Natural killer cell (primary cell): ENCODE measurements at places on chromosomes 7 and 10. TPM values are rescaled to one million over a fixed set of nuclear protein-coding genes. Genes with fewer than 3 reads are reported as not detected.

The HTR5A gene
- not detected for total RNA-seq

The KAZALD1 gene
- total RNA-seq: 0.49 TPM

The ZNF394 gene
- 215 TPM for total RNA-seq

The FRG2B gene
- not detected for total RNA-seq

The CDNF gene
- total RNA-seq: 1.8 TPM

The RHOBTB1 gene
- 1.1 TPM for total RNA-seq

The STK17A gene
- 92.9 TPM for total RNA-seq

The PPP1R17 gene
- total RNA-seq: not detected

The NAT16 gene
- total RNA-seq: not detected

The SPDYE5 gene
- total RNA-seq: not detected

The NEURL1 gene
- 0.95 TPM for total RNA-seq

The KNDC1 gene
- 2.1 TPM for total RNA-seq

The NUTM2A gene
- total RNA-seq: 1.7 TPM
